ENCODE measurements at places on chromosomes 1 and 21. TPM values are rescaled to one million over a fixed set of nuclear protein-coding genes. Genes with fewer than 3 reads are reported as not detected.

The BPNT1 gene
- total RNA-seq: 26.3 TPM

The ERICH3 gene
- total RNA-seq: not detected

The UBXN10 gene
- total RNA-seq: 0.21 TPM

DNA sequence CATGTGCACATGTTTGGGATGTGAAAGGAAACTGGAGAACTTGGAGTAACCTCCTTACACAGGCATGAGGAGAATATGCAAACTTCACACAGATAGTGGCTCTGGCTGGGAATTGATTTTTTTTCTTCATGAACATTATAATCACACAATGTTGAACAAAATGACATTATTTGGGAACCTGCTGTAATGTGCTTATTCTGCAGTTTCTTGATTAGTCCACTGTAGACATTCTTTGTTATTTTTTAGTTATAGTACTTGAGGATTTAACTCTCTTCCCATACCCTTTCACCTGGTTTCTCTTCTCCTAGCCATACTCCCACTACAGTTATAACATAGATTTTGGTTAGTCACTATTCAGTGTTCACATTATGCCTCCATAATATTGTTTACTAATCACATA, 68.3 kb downstream of the ATG4C start:
- DNase-seq: no peak
- H3K27me3 ChIP-seq: no peaks in the 10 kb centered on the region
- H3K27ac ChIP-seq: no peak overlapping the region
- H3K36me3 ChIP-seq: no peaks in the 10 kb centered on the region

- H3K4me3 ChIP-seq: no peak overlapping the region
- no peaks in the 10 kb centered on the region for H3K27me3 ChIP-seq
- no peaks in the 10 kb centered on the region for H3K4me1 ChIP-seq
- no peak for DNase-seq
Measured at GRCh38 chr21:41821756-41822431, 55.0 kb upstream of the RIPK4 start.

GRCh38 chr1:166026143-166026542, 140.7 kb downstream of the FAM78B start:
- no peaks in the 10 kb centered on the region for H3K36me3 ChIP-seq
- no peak overlapping the region for H3K4me3 ChIP-seq
- H3K4me1 ChIP-seq: no peaks in the 10 kb centered on the region
- no peak overlapping the region for H3K27ac ChIP-seq

DNA sequence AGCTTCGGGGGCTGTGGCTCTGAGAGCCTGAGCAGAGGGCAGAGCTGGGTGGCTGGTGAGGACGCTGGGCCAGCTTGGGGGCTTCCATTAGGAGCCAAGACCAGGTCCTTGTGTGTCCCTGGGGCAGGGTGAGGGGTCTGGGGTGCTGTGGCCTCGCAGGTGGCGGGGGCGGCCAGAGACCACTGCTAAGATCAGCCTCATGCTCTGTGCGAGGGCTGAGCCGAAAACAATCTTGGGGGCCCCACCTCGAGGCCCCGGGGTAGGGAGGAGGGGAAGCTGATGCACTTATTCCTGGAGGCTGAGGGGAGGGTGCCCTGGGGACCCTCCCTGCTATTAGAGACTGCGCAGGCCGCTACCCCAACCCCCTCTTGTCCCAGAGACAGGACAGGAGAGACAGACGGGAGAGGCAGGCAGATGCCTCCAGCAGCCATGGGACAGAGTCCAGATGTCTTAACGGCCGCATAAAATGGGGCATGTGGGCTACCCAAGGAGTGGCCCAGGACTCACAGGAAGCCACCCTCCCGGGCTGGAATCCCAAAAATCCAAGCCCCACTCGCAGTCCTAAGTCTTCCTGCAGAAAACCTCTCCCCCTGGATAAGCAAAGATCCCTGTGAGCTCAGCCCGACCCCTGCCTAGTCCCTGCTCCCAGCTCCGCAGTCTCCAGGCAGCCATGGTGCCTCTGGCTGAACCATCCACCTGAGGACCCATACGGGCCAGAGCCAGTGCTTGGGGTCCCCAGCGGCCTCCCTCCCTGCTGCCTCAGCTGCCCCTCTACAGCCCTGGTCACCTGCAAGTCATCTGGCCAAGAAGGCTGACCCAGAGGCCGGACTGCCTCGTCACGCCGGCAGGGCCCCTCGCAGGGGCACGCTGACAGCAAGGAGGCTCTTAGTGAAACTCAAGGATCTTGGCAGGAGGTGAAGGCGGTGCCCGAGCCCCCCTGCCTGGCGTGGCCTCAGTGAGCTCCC, 43.6 kb upstream of the COL18A1 start:
- no peak overlapping the region for H3K4me3 ChIP-seq
- H3K4me1 ChIP-seq: peaks cover 6% of the 10 kb centered on the region
- no peaks in the 10 kb centered on the region for H3K36me3 ChIP-seq
- no peak for DNase-seq
- H3K27me3 ChIP-seq: peaks cover 9% of the 10 kb centered on the region
- H3K27ac ChIP-seq: no peak overlapping the region

- DNase-seq: no peak
- H3K27me3 ChIP-seq: peaks cover 3% of the 10 kb centered on the region
- H3K36me3 ChIP-seq: no peaks in the 10 kb centered on the region
- no peak overlapping the region for H3K27ac ChIP-seq
Measured at GRCh38 chr1:60017508-60018205, 55.9 kb downstream of the C1orf87 start.

DNA sequence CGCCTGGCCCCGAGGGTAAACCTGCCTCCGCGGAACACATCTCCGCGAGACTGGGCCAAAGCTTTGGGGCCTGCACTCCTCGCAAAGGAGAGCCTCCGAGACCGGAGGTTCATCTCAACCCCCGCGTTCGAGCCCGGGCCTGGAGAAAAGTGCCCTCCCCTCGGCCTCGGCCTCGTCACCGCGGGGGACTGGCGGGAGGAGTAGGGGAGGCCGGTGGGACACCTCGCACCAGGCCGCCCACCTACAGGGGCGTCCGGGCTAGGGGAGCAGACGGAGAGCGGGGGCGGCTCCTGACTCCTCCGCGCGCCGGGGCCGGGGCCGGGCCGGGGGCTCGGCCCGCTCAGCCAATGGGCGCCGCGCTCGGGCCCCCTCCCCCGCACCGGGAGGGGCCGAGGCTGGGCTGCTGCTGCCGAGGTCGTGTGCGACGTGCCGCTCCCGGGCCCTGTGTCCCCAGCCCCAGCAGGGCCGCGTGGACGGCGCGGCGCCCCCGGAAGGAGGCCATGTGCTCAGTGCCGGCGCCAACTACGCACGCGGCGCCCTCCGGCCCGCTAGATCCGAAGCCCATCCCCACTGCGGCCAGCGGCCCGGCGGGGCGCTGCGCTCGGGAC, 684 bp downstream of the SLC2A1 start:
- peaks cover 39% of the 10 kb centered on the region for H3K36me3 ChIP-seq
- peaks cover 2% of the 10 kb centered on the region for H3K27me3 ChIP-seq
- peak overlapping the region; percentile 99 for H3K4me3 ChIP-seq
- DNase-seq: peak; percentile 71
- peak overlapping the region; percentile 90 for H3K27ac ChIP-seq
- H3K4me1 ChIP-seq: peaks cover 63% of the 10 kb centered on the region

- peak within 1 kb of the TSS; percentile 87 for H3K4me3 ChIP-seq
- peaks cover 5% of the 10 kb centered on the region for H3K27me3 ChIP-seq
- peak; percentile 50 for DNase-seq
- H3K36me3 ChIP-seq: peaks cover 14% of the 10 kb centered on the region
- peak within 1 kb of the TSS; percentile 80 for H3K27ac ChIP-seq
- peaks cover 52% of the 10 kb centered on the region for H3K4me1 ChIP-seq
Measured at GRCh38 chr1:212699625-212700222, at the start of gene BATF3. BATF3 (minus strand) TSS chr1:212699840; CDS start chr1:212699762, 78 bp downstream.

Measured in activated CD8-positive, alpha-beta T cell treated with anti-CD3 and anti-CD28 coated beads, Interleukin-2, amount 10 ng/mL, durations not matched to agents 7 days and 5 days (primary cell).